Kidney capillary endothelial cell (primary cell): ENCODE measurements at places on chromosomes 1 and 21.

DNA sequence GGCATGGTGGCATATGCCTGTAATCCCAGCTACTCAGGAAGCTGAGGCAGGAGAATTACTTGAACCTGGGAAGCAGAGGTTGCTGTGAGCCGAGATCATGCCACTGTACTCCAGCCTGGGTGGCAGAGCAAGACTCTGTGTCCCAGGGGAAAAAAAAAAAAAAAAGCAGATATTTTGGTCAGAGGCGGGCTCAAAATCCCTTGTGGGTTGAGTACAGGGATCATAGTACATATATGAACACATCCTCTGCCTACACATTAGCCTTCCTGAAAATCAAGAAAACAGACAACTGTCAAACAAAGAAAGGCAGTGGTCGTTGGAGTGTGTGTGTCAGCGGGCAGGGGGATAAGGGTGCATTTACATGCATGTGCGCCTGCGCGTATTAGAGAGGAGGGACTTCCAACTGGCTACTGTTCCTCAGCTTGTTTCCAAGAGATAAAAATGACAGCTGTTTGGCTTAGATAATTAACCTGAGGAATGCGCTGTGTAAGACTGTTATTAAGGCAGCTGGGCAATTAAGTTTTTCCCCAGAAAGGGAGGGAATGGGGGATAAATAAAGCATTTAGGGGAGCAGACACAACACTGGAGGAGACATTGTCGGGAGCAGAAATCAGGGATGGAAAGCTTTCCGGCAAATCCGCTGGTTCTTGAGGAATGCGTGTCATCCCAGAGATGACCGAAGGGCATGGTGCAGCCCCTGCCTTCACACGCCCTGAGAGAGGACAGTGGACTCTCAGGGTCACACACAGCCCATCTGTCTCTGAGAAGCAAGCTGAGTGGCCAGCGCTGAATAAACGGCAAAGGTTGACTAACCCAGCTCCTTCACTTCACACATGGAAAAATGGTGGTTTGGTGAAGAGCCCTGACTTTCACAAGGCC, 6.4 kb downstream of the LAMB3 start:
- DNase-seq = no peak

DNA sequence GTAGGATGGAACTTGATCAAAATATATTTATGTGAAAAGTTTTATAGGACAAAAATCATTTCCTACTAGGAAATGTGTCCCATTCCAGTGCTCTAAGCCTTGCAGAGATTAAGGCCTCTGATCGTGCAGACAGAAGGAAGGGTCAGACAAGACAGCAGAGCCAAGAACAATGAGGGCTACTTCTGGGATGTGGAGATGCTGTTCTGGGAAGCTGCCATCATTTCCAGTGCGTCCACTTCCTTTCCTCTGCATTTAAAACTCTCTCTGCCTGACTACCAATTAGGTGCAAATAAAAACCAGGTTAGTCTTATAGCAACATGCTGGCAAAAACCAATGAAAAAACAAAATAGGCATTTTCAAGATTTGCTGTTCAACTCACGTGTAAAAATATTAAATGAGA, 36.1 kb downstream of the BEND5 start:
- DNase-seq = no peak

GRCh38 chr1:6972399-6972798, 187.1 kb downstream of the CAMTA1 start:
- DNase-seq = no peak

DNA sequence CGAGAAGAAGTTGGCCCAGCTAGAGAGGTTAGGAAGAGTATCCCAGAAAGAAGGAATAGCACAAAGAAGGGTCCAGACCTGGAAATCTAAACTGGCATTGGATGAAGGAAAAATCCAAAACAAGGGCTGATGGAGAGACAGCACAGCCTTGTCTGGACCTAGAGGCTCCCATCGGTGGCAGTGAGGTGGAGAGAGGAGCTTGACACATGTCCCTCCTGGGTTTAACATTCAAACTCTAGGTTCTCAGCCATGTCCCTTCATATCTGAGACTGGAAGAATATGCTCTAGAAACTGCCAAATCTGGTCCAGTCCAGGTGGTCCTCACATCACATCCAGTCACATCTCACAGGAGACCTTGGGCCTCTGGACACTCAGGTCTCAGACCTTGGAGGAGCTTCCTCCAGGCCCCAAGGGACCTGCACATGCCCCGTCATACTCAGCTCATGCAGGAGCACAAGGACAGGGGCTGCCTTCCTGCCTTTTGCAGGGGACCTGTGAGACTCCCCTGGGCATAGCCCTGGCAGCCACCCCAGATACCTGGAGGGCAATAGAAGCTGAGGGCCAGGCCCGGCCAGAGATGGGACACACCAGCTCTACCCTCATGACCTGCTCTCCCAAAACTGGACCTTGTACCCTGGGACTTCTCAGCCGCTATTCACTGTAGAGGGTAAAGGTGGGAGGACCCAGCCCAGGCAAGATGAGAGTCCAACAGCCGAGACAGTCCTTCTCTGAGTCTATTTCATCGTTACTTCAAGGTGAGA, 7.5 kb downstream of the TMEM125 start:
- DNase-seq = no peak

DNA sequence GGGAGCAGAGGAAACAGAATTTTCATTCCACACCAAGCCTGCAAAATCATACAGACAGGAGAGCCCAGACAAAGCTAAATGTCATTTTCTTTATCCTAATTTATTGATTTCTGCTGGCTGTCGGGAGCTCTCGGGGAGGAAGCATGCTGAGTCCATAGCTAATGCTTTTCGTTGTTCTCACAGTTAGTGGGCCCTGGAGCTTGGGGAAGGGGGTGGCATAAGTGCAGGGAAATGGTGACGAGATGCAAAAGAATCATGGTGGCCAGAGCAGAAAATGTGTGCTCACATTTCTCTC, 202.4 kb downstream of the TOMM20 start:
- no peak for DNase-seq

- no peak for DNase-seq
These were observed 1.1 kb upstream of the EPHA2 start for GRCh38 chr1:16156848-16157495.

DNA sequence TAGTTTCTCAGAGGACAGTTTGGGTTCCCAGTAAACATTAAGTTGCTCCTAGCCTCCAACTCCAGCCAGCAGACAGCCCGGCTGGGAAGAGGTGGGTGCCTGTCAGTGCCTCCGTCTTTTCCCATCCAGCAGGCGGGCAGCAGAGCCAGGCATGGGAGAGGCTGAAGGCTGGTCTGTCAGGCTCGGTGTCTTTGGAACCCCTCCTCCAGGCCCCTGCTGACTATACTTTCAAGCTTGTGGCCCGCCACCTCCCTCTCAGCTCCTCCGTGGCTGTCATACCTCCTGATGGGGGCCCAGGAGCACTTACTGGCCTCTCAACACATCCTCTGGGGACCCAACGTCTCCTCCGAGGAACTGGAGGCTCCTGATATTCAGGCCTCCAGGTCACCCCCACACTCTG, 140.9 kb downstream of the ACTL8 start:
- DNase-seq = no peak

- no peak for DNase-seq
These were observed 3.8 kb downstream of the DDX59 start for GRCh38 chr1:200665861-200666260.

DNA sequence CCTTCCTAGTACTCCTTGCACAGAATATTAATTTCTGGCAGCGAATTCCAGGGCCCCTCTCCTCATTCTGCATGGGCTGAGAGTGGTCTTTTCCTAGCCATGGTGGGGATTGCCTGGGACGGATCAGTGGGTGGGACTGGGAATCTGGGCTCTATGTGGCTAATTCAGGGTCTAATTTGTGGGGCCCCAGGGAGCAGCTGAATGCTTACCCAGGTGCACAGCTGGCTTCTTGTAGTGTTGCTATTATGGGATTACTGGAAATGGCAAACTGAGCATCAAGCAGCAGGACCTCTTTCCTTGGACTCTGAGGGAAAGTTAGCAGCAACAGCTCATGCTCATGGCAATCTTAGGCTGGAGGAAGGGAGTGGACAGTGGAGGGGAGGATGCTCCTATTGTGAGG, 187.1 kb upstream of the CACNA1E start:
- DNase-seq = no peak

GRCh38 chr1:223217781-223218180, 74.7 kb upstream of the TLR5 start:
- DNase-seq = no peak

- no peak for DNase-seq
These were observed 959 bp downstream of the CD58 start for GRCh38 chr1:116569776-116570357.

DNA sequence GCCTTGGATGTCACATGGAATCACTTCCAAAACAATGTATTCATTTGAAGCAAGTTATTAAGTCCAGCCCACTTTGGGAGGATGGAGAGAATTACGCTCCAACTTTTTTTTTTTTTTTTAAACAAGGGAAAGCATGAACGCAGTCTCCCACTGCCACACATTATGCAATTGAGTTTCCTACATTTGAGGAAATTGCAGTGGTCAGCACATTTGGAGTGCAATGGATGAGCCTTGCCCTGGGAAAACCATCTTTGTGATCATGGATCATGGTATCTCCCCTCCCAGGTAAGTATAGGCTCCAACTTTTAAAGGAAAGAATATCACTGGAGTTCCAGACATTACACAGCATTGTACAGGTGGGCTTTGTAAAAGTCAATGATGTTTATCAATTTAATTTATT, 26.7 kb downstream of the MAP10 start:
- DNase-seq = no peak

GRCh38 chr1:184624051-184624450, 130.6 kb downstream of the EDEM3 start:
- no peak for DNase-seq

DNA sequence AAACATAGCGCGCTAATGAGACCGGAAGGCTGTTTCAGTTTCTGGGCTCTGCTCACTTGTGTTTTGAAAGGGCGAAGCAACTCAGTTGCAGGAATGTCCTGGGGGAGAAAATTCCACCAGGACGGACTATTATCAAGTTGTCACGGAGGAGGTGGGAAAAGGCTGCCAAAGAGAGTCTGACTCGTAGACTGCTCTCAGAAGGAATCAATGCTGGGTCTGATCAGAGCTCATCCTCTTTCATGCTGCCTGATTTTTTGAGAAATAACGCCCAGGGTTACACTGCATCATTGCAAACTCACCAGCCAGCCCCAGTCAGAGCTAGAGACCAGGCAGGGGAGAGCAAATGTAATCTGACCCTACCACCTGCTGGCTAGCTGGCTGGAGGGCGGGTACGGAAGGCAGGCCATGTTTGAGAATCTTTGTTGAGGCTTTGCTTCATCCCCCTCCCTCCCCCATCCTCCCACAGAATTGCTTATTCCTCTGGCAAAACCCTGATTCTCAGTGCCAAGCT, 36.4 kb upstream of the BCL9 start:
- DNase-seq = no peak

DNA sequence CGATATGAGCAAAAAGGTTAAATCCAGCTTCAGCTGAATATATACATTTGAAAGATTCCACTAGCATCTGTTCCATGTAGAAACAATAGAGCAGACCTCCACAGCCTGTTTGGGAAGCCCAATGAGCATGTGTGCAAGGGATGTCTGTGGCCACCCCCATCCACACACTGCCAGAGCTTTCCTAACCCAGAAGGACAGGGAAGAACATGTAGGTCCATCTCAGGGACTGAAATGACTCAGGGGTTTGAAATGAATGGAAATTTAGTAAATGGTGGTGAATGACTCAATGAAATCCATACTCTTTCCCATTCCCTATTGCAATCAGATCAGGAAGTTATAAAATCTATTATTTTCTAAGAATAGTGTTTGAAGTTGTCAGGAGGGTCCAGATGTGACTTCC, 397.2 kb downstream of the DUSP10 start:
- DNase-seq = no peak

- DNase-seq = no peak
These were observed 6.0 kb downstream of the DOP1B start for GRCh38 chr21:36162631-36163030.

DNA sequence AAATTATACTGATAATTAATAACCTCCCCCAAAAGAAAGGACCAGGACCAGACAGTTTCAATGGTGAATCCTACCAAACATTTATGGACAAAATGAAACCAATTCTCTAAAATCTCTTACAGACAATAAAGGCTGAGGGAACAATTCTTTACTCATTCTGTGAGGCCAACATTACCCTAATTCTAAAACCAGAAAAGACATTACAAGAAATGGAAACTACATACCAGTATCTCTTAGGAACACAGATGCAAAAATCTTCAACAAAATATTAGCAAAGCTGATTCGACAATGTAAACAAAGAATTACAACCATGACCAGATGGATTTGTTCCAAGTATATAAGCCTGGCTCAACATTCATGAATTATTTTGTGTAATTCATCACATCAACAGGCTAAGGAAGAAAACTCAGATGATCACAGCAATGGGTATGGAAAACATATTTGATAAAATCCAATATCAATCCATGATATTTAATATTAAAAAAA, 8.6 kb downstream of the TMED5 start:
- DNase-seq = no peak

- no peak for DNase-seq
These were observed 29.0 kb upstream of the CCDC190 start for GRCh38 chr1:162889989-162890388.

- no peak for DNase-seq
These were observed 696 bp downstream of the SCNN1D start for GRCh38 chr1:1280782-1281481.

- DNase-seq = no peak
These were observed 1.7 kb downstream of the NECAP2 start for GRCh38 chr1:16442265-16442664.

DNA sequence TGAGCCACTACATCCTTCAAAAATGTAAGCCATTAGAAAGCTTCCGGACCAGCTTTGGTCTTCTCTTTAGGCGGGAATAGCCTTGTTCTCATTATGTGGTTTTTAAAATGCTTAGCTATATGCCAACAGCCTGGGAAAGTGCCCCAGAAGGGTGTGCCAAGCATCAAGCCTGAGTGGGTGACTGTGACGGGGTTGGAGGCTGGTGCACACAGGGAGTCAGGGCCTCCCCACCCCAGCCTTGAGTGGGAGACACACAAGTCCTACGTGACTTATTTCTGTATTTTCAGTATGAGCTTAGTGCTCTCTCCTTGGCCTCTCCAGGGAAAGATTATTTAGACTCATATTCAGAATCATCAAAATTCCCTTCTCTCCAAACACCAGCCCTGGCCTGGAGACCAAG, 9.8 kb downstream of the UBASH3A start:
- no peak for DNase-seq

DNA sequence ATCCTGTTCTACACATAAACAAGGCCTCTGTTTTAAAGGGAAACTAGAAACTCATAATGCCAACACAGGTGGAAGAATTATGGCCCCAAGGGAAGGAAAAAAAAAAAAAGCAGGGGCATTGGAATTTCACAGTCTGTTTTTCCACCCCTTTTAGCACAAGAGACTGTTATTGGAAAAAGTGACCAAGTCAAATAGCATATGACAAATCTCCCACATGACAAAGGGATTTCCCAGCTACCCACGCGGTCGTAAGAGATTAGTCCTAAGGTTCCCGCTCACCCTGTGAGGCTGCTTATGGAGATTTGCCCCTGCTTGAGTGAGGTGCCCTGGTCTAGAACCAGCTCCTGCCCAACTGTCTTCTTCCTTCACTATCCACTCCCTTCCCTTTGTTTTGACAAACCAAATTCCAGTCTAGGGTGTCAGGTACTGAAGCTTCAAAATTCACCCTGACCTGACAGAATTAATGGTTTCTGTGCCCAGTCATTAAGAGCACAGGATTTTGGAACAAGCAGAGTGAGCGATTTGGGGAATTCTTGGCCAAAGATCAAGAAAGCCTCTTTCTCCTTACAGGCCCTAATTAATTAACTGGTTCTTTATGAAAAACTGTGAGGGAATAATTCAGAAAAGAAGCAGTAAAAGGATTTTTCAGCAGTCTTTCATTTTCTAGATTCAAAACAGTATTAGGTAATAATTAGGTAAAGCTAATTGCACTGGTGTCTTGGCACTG, 107.3 kb downstream of the NMNAT2 start:
- no peak for DNase-seq

GRCh38 chr1:168665975-168666374, 63.0 kb downstream of the DPT start:
- DNase-seq = no peak
